Fibroblast of lung (primary cell): ENCODE measurements at places on chromosomes 13 and 19. TPM values are rescaled to one million over a fixed set of nuclear protein-coding genes. Genes with fewer than 3 reads are reported as not detected.

The FPR2 gene
- total RNA-seq, result not detected in 2 replicates

The KLK2 gene
- total RNA-seq, result not detected in 2 replicates

The ELSPBP1 gene
- not detected in 2 replicates for total RNA-seq

The NDUFS7 gene
- 55.0 and 71.2 TPM in 2 replicates for total RNA-seq

The ZNF677 gene
- total RNA-seq, result 15.7 and 25.3 TPM in 2 replicates

The SLC27A5 gene
- 6.7 and 10.1 TPM in 2 replicates for total RNA-seq

The B3GNT8 gene
- total RNA-seq, result 1.3 and 3.5 TPM in 2 replicates

The KLK15 gene
- total RNA-seq, result not detected in 2 replicates

GRCh38 chr13:45300190-45300985, 40.6 kb downstream of the TPT1 start:
- no peak for DNase-seq
- no peaks in the 10 kb centered on the region for H3K36me3 ChIP-seq
- H3K27me3 ChIP-seq, result no peaks in the 10 kb centered on the region

DNA sequence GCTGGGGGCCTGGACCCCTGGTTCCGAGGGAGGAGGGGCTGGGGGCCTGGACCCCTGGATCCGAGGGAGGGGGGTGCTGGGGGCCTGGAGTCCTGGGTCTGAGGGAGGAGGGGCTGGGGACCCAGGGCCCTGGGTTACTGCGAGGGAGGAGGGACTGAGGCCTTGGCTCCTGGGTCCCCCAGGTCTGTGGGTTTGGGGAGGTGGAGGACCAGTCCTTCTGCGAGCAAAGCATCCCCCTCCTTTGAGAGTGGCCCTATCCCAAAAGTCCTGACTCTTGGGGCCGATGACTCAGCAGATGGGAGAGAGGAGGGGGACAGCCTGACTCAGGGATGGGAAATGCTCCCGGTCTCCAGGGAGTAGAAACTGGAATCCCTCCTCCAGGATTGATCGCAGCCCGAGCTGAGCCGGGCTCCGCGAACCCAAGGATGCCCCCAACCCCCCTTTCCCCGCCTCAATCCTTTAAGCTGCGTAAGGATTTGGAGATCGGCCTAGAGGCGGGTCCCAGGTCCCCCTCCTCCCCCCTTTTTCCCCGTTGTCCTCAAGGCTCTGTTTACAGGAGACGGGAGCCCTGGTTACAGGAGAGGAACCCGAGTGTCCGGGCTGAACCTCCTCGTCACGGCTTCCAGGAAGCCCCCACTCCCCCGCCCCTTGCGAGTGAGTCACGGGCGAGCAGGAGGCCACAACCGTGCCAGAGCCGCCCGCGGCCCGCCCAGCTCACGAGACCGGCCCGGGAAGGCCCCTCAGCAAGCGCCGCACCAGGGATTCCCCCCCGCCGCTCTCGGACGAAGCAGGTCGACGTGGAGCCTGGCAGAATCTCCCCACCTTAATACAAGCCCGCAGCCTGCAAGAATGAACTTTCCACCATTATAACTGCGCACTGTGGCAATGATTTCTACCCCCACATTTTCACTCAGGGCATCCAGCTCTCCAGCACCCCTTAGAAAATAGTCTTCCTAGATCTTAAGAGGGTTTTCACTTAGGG, 3.0 kb upstream of the ZFP36 start:
- H3K4me1 ChIP-seq, result peaks cover 29% of the 10 kb centered on the region
- peaks cover 12% of the 10 kb centered on the region for H3K36me3 ChIP-seq
- peak overlapping the region; percentile 58 for H3K4me3 ChIP-seq

DNA sequence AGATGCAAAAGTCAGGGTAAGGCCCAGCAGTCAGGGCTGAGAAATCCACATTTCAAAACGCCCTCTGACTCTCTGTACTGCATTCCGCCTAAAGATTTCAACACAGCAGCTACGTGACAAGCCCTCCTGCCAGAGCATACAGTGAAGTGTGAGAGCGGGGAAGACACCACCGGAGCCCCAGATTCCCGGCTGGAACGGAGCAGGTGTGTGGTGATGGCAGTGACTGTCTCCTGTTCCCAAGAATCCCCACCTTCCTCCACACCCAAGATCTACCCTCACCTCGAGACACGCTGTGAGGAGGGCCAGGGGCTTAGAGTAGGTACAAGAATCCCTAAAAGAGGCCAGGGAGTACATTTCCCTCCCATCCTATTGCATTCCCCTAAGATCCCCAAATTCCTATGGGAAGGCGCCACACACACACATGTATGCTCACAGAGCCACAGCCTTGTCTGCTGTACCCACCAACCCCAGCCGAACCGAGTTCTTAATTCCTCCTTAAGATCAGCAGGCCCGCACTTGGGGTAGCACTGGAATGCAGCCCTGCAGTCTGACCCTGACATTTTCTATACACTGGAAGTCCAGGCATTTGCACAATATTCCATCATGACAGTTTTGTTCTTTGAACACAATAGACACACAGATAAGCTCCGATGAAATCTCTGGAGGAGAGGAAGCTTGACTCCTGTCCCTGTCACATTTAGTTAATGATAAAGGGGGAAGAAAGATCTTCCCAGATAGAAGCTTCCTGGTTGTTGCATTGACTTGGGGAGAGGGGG, 102.9 kb downstream of the FOXO1 start:
- no peaks in the 10 kb centered on the region for H3K4me1 ChIP-seq
- no peak for DNase-seq
- no peak overlapping the region for H3K27ac ChIP-seq
- H3K27me3 ChIP-seq, result no peaks in the 10 kb centered on the region

- H3K4me3 ChIP-seq, result peak overlapping the region; percentile 5
- DNase-seq, result no peak
- H3K27ac ChIP-seq, result no peak overlapping the region
- H3K4me1 ChIP-seq, result peaks cover 2% of the 10 kb centered on the region
- peaks cover 5% of the 10 kb centered on the region for H3K27me3 ChIP-seq
These were observed 2.1 kb upstream of the PCDH17 start for GRCh38 chr13:57629391-57629804.

GRCh38 chr19:54616821-54617560, 13.3 kb upstream of the LILRB1 start:
- no peaks in the 10 kb centered on the region for H3K4me1 ChIP-seq
- no peak for DNase-seq
- no peak overlapping the region for H3K27ac ChIP-seq
- H3K36me3 ChIP-seq, result no peaks in the 10 kb centered on the region

GRCh38 chr13:80055847-80056246, 285.1 kb downstream of the SPRY2 start:
- H3K27ac ChIP-seq, result no peak overlapping the region
- DNase-seq, result no peak
- H3K4me1 ChIP-seq, result no peaks in the 10 kb centered on the region
- no peak overlapping the region for H3K4me3 ChIP-seq
- H3K36me3 ChIP-seq, result no peaks in the 10 kb centered on the region

- no peak overlapping the region for H3K4me3 ChIP-seq
- peaks cover 4% of the 10 kb centered on the region for H3K4me1 ChIP-seq
- H3K27me3 ChIP-seq, result no peaks in the 10 kb centered on the region
- peaks cover 12% of the 10 kb centered on the region for H3K36me3 ChIP-seq
- peak; percentile 61 for DNase-seq
These were observed 38.8 kb downstream of the MYO9B start for GRCh38 chr19:17114414-17114831.

GRCh38 chr13:86992251-86992650, 678.9 kb upstream of the SLITRK5 start:
- no peaks in the 10 kb centered on the region for H3K36me3 ChIP-seq
- DNase-seq, result no peak
- no peaks in the 10 kb centered on the region for H3K4me1 ChIP-seq
- no peak overlapping the region for H3K4me3 ChIP-seq
- no peak overlapping the region for H3K27ac ChIP-seq
